ENCODE measurements at places on chromosomes 1 and 21.
A peak's percentile ranks its signal among the peaks of the same experiment; 100 is the strongest.

DNA sequence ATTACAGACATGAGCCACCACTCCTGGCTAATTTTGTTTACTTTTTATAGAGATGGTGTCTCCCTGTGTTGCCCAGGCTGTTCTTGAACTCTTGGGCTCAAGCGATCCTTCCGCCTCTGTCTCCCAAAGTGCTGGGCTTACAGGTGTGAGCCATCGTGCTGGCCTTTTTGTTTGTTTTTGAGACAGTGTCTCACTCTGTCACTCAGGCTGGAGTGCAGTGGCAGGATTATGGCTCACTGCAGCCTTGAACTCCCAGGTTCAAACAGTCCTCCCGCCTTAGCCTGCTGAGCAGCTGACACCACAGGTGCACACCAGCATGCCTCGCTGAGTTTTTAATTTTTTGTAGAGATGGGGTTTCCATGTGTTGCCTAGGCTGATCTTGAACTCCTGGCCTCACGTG, 49.1 kb downstream of the ADARB1 start:
- no peak for DNase-seq

DNA sequence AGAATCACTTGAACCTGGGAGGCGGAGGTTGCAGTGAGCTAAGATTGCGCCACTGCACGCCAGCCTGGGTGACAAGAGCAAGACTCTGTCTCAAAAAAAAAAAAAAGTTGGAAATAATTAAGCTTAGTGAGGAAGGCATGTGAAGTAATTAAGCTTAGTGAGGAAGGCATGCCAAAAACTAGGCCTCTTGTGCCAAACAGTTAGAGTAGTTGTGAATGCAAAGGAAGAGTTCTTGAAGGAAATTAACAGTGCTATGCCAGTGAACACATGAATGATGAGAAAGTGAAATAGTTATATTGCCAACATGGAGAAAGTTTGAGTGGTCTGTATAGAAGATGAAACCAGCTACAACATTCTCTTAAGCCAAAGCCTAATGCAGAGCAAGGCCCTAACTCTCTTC, 85.0 kb downstream of the MAN1A2 start:
- no peak for DNase-seq

- DNase-seq, result no peak
Measured at GRCh38 chr1:85280636-85281035, 4.2 kb upstream of the BCL10 start.

DNA sequence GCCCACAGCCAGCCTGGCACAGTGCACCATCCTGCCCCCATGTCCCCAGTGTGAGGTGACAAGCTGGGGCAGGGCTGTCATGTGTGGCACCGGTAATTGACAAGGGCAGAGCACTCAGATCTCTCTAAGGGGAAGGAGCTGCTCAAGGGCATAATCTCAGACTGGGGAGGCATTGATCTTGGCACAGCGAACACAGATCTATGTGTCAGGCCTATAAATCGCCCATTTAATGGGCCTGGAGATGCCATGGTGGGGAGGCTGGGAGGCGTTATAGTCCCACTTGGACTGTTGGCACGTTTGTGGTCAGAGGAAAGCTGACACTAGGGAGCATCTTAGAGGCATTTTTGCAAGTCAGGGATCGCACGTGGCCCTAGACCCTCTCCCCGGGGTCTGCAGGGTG, 594.1 kb downstream of the PTPRU start:
- DNase-seq, result no peak

DNA sequence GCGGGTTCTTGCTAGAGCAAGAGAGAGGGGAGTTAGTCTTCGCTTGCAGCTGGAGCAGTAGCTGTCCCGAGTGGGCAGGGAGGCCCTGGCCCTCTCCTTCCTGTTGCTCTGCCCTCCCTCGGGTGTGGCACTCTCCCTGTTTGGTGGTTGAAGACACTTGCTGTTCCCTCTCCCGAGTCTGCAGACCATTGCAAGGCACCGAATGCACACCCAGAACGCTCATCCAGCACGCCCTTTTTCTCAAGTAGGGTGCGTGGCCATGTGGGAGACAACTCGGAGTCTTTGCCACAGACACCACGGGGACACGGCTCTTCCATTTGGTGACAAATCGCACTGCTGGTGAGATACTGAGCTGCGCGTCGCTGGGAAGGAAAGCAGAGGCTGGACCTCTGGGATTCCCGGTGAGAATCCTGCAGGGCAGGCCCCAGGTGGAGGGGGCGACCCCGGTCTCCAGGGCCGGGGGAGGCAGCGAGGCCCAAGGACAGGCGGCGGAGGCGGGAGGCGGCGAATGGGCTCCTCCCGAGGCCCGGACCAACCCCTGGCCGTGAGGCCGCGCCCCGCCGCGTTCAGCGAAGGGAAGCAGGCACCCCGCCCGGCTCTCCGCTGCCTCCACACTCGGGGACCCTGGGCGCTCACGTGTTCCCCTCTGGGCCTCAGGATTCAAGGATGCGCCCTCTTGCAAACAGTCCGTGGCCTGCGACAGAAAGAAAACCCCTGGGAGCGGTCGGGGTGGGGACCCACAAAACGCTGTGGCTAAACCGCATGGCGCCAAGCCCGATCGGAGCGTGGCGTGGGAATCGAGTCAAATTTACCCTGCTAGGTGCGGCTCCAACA, 10.4 kb upstream of the TMEM200B start:
- no peak for DNase-seq

- DNase-seq, result no peak
Measured at GRCh38 chr1:155069551-155070157, 6.1 kb downstream of the EFNA4 start.

DNA sequence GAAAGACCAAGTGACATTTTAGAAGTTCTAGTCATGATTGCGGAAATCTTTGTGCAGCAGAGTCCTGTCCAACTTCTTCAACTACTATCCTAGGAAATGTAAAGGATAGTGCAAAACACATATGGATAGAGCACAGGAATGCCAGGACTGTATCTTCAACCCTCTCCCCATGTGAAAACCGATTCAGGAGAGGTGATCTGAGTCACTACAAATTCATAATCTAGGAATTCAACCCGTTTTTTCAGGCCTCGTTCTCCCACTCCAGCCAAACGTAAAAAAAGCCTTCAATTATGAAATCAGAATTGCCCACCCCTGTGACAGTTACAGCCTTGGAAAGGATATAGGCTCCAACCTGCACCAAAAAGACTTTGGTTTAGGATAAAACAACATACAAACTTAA, 52.9 kb upstream of the RGS1 start:
- DNase-seq, result no peak

DNA sequence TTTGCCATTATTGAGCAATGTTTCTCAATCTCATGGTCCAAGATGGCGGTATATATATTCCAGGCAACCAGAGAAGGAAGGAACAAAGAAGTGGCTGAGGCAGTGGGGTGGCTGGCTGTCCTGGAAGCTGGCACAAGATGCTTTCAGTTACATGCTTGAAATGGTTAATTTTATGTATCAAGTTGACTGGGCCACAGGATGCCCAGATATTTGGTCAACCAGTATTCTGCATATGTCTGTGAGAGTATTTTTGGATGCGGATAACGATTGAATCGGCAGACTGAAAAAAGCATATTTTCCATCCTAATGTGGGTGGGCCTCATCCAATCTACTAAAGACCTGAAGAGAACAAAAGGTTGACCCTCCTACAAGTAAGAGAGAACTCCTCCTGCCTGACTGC, 55.2 kb downstream of the MAP3K7CL start:
- no peak for DNase-seq

DNA sequence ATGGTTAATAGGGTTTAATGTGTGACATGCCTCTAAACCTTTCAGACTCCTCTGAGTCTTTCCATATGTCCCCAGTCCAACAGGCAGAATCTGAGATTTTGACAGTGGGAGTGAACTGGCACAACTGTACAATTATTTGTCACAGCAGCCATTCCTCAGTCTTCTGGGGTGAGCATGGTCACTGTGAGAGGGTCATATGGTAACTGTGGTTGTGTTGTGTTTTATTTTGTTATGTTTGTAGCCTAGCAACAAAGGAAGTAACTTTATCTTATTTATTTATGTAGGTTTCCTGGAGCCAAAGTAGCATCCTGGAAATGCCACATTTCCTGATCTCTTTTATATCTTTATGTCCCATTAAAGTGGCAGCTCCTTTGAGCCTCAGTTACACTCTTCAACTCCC, 1067.9 kb downstream of the TTLL7 start:
- no peak for DNase-seq

GRCh38 chr21:25370311-25370744, 237.0 kb downstream of the MRPL39 start:
- peak; percentile 15 for DNase-seq

GRCh38 chr1:217968085-217968484, 317.0 kb upstream of the RRP15 start:
- DNase-seq, result no peak

GRCh38 chr1:172286629-172287076, 133.8 kb upstream of the C1orf105 start:
- DNase-seq, result no peak

- DNase-seq, result peak; percentile 65
Measured at GRCh38 chr1:21508580-21509350, 458 bp upstream of the ALPL start.

DNA sequence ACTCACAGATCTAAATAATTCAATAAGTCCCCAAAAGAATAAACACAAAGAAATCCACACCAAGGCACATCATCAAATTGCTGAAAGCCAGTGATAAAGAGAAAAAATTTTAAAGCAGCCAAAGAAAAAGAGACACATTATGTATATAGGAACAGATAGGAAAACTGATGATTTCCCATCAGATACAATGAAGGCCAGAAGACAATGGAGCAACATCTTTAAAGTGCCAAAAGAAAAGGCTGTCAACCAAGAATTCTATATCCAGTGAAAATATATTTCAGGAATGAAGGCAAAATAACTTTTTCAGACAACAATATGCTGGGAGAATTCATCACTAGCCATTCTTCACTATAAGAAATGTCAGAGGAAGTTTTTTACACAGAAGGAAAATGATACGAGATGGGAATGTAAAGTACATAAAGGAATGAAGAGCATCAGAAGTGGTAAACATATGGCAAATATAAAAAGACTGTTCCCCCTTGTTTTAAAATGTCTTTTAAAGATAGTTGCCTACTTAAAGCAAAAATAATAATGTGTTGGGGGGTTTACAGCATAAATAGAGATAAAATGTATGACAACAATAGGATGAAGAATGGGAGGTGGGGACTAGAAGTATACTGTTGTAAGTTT, 9.4 kb upstream of the MYOG start:
- no peak for DNase-seq

DNA sequence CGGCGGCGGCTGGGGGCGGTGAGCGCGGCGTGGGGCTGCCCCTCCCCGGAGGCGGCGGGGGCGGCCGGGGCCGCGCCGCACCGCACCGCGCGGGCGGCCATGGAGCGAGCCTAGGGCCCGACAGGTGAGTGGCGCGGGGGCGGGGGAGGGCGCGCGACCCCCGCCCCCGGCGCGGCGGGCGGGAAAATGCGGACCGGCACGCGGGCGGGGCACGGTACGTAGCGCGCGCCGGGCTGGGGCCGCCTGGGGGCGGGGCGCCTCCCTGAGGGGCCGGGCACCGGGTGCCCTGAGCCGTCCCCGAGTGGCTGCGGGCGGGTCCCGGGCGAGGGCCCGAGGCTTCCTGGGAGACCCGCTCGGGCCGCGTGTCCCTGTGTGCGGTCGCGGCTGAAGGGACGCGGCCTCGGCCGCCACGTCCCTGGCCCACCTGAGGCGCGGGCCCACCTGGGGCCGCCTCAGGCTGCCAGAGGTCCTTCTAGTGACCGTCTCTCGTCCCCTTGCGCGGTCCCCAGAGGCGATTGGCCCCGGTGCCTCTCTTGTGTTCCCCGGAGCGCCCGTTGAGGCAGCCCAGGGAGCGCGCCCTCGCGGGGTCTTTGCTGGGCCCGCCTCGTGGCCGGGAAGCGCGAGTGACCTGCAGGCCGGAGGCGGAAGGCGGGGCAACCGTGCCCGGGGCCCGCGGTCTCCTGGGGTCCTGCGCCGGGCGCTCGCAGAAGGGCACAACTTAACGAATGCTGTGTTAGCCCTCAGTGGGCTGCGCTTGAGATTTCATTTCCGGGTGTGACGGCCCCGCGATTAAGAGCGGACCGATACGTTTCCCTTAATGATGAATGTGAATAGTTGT, 500 bp downstream of the FAM20B start:
- DNase-seq, result peak; percentile 65

GRCh38 chr1:2554621-2555387, 1.4 kb upstream of the TNFRSF14 start:
- DNase-seq, result no peak

- DNase-seq, result no peak
Measured at GRCh38 chr1:199298825-199299224, 660.0 kb downstream of the PTPRC start.

GRCh38 chr21:18114810-18115209, 129.8 kb upstream of the CHODL start:
- no peak for DNase-seq

DNA sequence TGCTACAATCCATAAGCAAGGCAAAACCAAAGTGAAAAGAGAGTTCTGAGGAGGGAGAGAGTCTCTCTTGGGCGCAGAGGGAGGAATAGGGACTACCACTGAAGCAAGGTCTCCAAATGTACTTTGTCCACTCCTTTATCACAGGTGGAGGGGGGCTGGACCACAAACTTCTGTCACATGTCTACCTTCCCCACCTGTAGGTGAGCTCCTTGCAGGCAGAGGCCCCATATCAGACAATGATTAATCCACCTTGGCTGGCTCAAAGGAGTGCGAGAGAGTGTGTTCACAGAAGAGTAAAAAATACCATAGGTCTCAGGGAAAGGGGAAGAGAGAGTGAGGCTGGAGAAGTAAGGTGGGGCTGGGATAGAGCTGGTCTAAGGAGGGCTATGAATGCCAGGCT, 4.5 kb downstream of the BEND5 start:
- DNase-seq, result no peak

- no peak for DNase-seq
Measured at GRCh38 chr1:7136166-7136953, 351.1 kb downstream of the CAMTA1 start.

DNA sequence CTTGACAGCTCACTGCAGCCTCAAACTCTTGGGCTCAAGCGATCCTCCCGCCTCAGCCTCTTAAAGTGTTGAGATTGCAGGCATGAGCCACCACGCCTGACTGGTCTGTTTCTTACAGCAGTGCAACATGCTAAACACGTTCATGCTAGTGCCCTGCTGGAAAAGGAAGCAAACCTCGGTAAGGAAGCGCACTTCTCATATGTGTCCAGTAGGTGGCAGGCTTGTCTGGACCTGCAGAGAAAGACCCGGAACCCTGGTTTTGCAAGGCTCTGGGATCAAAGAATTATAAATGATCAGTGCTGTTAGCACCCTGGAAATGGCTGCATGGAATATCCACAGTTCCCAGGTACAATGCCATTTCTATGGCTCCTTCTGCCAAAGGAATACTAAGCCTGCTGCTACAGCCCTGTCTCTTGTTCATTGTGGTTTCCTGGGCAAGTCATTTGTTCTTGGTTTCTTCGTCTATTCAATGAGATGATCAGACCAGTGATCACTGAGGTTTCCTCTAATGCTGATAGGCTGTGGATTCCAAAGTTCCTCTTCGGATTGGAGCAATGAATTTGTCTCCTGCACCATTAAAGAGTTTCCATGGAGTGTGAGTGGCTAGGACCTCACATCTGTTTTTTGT, 15.9 kb downstream of the RNU5D-1 start:
- peak; percentile 54 for DNase-seq

GRCh38 chr1:8239306-8240023, 78.4 kb upstream of the SLC45A1 start:
- no peak for DNase-seq

GRCh38 chr1:194512957-194513356, 1326.5 kb upstream of the B3GALT2 start:
- no peak for DNase-seq
